MG63 (cell line): ENCODE measurements at places on chromosomes 7 and 10. TPM values are rescaled to one million over a fixed set of nuclear protein-coding genes. Genes with fewer than 3 reads are reported as not detected.

DNA sequence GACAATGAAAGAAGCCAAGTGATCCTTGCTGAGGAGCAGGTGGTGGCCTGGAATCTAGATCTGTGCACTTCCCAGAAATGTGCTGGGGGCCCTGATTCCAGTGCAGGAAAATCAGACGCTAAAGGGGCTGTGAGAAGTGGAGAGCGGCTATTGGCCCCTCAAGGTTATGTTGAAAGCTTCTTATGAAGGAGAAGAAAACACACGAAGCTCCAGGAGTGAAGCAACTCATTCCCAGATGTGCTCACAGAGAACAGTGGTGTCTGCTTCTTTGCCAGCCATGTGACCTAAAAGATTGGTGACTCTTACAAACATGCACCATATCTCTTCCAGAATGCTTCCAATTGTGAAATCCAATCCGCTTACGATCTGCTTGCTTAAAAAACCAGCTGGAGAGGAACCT is 679.3 kb upstream of the IGFBP3 start:
- DNase-seq: no peak

The FZD8 gene
- 0.74 and 3.0 TPM in 2 replicates for total RNA-seq

The CYP2C9 gene
- total RNA-seq: not detected in 2 replicates

GRCh38 chr10:78045237-78045636 is 11.6 kb downstream of the RPS24 start:
- DNase-seq: no peak
